DMS79 treated with DMSO at 0.1 percent for 48 hours (cell line): ENCODE measurements at places on chromosomes 4 and X.

GRCh38 chrX:65034668-65035445 lies 58.6 kb upstream of the ZC4H2 start:
- no peak for DNase-seq

GRCh38 chr4:175971388-175972179 lies 94.1 kb upstream of the WDR17 start:
- no peak for DNase-seq

GRCh38 chrX:33210156-33210555 lies 1.2 kb downstream of the DMD start:
- no peak for DNase-seq

DNA sequence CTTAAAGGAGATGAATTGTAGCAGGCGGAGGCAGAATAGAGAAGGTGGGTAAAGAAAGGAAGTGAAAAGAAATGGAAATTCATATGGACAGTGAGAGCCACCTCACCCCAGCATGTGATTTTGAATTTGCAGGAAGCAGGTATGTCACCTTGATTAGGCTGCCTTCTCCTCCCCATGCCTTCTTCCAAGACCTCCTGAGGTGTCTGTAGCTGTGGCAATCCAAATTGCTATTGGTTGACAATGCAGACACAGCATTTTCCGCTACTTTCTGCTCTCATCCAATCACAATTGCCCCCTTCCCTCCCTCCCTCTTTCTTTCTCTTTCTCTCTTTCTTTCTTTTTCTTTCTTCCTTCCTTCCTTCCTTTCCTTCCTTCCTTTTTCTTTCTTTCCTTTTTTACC lies 38.5 kb downstream of the RAB33B start:
- no peak for DNase-seq

DNA sequence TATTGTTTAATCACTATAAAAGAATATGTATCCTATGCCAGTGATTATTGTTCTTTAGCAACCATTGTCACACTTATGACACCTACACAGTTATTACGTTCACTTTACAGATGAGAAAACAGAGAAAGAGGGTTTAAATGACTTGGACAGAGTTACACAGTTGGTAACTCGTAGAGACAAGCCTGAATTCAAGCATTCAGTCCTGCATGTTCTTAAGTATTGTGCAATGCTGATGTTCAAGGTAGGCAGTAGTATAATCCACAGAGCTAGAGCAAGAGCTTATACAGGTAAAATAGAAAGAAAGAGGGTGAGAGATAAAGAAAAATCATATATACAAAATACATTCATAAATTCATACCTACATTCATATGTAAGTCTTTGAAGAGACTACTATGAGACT lies 249.8 kb upstream of the ANXA10 start:
- DNase-seq: no peak

GRCh38 chr4:184641022-184641421 lies 8.2 kb downstream of the CASP3 start:
- DNase-seq: no peak

GRCh38 chr4:111775556-111776297 lies 369.5 kb upstream of the FAM241A start:
- no peak for DNase-seq

GRCh38 chrX:118038614-118039365 lies 77.8 kb downstream of the KLHL13 start:
- DNase-seq: no peak

DNA sequence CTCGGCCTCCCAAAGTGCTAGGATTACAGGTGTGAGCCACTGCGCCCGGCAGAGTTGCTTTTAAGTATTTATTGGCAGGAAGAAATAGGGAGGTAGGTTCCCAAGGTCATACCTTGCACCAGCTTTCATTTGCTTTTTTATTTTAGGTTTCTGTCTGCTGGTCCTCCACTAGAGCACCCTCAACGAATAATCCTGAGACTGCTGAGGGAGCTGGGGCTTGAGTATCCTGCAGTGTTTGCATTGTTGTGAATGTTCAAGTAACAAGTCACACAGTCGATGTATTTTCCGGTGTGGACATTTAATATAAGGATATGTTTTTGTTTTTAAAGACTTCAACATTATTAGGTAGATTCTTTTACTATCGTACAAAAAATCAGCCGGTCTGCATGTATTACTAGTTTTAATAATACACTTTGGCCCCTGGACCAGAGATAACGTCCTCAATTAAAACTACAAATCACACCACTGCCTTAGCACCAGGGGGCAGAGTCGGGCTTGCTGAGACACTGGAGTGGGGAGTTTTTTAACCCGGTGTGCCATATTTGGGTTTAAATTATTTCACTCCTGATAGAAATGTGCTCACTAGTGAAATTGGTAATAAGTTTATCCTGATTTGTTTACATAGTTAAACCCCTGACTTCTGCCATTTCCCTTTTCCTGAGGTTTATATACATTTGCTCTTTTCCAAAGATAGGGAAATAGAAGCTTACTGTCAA lies 11.6 kb downstream of the SMIM20 start:
- peak; percentile 3 for DNase-seq

GRCh38 chr4:12787261-12787660 lies 696.9 kb downstream of the RAB28 start:
- no peak for DNase-seq

DNA sequence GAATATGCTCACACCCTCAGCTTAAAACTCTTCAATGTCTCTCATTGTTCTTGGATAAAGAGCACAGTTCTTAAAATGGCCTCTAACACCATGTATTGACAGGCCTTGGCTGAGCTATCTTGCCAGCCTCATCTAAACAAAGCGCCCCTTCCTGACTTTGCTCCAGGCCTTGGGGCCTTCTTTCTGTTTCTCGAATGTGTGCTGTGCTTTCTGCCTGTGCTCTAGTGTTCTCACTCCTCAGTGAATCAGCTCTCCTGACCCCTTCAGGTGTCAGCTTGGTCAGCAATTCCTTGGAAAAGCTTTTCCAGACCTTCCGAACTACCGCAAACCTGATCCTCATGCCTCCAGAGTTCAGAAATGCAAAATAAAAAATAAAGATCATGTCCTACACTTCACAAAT lies 346.3 kb upstream of the FSTL5 start:
- no peak for DNase-seq

DNA sequence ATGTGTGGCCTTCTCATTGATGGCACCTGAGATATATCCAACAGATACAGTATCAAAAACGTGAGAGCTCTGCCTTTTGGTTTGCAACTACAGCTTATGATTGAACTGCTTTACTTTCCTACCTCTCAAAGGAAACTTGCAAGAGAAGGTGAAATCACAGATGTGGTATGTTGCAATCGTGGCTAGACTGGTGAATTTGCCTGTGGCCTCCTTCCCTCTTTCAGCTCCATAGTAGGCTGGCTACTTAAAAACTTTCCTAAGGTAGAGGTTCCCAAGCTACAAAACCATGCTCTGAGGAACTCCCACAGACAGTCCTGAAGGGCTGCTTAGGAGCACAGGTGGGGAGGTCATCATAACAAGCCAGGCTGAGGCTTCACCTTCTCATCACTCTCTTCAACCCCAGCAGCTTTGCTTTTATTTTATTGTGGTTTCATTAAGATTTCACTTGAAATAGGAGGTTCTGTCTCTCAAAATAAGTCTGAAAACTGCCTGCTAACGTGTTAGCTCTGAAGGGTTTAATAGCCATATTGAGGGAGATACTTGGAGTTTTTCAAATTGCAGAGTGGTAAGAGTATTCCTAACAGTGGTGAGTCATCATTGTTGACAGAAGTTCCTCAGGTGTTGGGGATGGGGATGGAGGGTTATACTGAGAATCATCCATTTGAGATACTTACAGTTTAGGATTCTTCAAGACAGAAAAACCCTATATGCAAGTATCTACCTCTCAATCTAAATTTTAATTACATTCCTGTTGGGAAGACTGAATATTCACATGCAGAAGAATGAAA lies 93.5 kb upstream of the UCP1 start:
- DNase-seq: no peak

DNA sequence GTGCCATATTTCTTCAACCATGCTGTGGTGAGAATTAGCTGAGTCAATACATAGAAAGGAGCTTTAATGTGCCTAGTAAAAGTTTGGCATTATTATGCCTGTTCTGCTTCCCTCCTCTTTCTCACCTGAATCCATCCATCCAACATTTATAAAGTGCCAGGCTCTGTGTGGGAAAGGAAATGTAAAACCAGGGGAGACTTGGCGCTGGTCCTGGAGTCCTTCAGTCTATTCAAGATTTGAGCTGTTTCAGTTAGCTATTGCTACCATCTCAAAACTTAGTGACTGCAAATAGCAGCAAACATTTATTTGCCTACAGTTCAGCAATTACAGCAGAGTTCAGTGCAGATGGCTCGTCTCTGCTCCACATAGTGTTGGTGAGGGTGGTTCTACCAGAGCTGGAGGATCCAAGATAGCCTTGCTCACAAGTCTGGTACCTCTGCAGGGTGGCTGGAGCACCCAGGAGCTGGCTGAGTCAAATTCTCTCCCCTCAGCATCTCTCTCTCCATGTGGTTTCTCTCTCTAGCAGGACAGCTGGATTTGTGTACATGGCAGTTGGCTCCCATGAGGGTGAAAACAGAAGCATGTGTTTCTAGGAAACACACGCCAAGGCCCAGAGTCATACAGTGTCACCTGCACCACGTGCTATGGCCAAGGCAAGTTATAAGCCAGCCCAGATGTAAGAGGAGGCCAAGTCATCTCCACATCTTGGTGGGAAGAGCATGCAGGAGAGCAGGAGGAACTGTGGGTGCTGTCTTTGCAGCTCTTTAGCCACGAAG lies 77.3 kb downstream of the FHDC1 start:
- DNase-seq: no peak

DNA sequence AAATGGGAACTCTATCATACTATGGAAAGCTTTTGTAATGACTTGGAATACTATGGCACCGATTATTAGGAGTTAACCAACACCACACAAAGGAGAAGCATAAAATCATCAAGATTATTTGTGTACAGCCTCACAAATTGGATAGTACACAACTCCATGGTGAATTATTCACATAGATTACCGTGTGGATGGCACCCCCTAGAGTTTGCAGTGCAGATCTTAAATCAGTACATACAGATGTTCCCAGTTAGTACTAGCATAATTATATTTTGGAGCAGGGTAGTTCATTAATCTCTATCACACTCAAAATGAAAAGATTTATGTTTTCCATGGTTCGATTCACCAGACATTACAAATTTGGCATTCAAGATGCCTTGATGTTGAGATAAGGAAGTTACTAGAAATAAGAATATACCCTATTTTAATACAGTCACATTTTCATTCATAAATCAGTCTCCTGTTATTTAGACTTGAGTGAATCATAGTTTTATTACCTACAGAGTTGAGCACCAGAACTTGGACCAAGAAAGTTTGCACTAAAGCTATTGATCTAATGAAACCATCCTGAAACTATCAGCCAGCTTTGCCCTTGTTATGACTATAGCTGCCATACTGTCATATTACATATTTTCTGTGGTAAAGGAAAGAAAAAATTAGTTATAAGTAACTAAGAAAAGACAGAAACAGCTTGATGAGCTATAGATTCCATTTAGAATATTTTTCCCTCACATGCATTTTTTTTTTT lies 531.8 kb downstream of the GLUD2 start:
- no peak for DNase-seq

DNA sequence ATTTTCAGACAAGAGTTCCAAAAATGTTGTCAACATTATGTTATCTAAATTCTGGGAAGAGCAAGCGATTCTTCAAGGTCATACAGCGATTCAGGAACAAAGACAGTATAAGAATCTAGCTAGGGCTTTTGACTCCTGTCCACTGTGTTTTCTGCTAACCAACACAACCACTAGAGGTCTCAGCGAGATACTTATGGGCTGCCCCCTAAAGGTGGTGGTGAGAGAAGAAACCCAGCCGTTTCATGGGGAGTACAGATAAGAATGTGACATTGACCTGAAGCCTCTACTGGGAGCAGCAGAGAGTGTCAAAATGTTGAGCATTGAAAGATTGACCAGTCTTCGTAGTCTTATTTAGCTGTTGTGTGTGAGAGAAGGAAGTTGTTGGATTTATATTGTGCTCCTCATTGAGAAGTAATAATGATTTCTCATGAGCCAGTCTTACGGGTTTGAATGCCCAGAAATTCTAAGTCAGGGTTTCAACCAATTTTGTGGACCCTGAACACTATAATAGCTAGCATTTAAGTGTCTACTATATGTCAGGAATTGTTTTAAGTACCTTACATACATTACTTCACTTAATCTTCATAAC lies 168.3 kb downstream of the SPRY1 start:
- DNase-seq: no peak
